Head of caudate nucleus (tissue), 42 donors: ENCODE measurements at places on chromosomes 7 and 10.

- no peak for DNase-seq
These were observed 126.6 kb downstream of the TRRAP start for GRCh38 chr7:99004781-99005500.

- DNase-seq: no peak
These were observed 105.4 kb upstream of the BET1 start for GRCh38 chr7:94109556-94109955.

GRCh38 chr10:78214955-78215354 lies 181.3 kb downstream of the RPS24 start:
- DNase-seq: no peak

DNA sequence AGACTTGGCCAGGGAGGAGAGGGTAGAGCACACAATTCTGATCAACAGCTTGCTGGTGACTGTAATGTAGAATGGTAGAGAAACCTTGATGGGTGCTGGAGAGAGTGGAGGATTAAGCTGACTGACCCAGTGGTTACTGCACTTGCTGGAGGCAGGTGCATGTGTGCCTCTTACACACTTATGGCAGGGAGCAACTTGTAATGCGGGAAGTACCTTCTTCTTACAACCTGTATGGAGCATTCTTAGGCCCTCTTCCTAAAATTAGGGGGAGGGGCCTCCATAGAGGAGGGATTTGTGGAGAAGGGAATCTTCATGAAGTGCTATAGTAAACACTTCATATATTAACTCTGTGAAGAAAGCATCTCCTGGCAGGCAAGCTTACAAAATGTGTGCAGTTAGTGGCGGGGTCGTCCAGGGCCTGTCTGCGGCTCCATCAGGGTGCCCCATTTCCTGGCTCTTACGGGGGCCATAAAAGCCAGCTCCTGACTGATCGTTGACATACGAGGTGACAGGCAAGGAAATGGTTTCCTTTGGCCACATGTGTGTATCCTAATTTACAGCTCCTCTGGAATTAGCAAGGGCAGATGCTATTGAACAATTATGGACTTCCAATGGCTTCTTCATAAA lies 113.5 kb downstream of the RTKN2 start:
- DNase-seq: no peak

DNA sequence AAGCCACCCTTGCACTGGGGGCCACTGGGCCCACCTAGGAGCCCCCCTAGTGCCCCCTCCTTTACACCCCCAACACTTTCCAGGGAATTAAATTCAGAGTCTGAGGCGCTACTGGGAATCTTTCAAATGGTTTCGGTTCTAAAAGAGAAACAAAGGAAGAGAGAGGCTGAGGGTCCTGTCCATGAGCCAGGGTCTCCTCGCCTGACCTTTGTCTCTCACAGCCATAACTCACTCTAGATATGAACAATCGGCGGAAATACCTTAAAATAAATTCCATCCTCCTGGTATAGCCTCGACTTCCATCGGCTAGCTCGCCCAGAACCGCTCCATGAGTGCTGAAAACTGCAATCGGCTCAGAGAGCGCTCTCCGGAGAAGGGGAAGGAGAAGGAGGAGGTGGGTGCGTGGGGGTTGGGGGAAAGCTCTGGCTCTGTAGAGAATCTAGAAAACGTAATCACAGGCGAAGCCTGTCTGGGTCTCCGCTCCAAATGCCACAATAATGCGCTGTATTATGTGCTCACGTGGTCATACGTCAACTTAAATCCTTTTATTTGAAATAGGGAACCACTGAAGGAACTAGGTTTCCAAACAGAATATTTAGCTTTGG lies 12.6 kb downstream of the HOXA4 start:
- no peak for DNase-seq

- DNase-seq: no peak
These were observed 98.7 kb downstream of the CDK6 start for GRCh38 chr7:92737706-92738105.

DNA sequence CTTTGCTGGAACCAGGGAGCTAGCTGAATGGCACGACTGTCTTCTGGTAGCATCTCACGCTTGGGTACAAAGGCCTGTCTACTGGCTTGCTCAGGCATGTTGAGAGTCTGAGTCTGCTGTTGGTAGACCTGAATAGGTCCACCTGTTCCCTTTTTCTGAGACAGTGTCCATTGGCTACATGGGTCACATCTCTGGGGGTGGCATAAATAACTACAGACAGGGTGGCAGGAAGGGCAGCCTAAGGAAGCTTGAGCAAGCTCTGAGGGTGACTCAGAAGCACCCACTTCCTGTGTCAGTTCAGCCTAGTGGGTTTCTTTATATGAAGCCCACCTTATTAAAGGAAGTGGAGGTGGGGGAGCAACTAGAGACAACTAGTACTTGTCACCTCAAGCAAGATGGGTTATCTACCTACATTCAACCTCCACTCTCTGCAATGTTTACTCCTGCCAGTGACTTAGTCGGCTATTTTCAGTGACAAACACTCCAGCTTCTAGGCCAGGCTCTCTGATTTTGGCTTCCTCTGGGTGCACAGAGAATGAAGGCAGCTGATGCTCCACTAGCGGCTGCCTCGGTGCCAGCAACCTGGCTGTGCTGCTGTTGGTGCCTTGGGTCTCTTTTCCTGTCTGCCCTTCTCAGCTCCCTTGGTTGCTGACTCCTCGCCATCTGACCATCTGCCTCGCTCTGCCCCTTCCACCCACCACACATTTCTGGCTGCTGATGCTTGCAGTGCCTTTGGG lies 5.7 kb upstream of the ZYX start:
- no peak for DNase-seq

GRCh38 chr7:72080341-72080766 lies 331.8 kb downstream of the CALN1 start:
- DNase-seq: no peak

GRCh38 chr10:132762267-132762666 lies 23.7 kb downstream of the NKX6-2 start:
- no peak for DNase-seq

DNA sequence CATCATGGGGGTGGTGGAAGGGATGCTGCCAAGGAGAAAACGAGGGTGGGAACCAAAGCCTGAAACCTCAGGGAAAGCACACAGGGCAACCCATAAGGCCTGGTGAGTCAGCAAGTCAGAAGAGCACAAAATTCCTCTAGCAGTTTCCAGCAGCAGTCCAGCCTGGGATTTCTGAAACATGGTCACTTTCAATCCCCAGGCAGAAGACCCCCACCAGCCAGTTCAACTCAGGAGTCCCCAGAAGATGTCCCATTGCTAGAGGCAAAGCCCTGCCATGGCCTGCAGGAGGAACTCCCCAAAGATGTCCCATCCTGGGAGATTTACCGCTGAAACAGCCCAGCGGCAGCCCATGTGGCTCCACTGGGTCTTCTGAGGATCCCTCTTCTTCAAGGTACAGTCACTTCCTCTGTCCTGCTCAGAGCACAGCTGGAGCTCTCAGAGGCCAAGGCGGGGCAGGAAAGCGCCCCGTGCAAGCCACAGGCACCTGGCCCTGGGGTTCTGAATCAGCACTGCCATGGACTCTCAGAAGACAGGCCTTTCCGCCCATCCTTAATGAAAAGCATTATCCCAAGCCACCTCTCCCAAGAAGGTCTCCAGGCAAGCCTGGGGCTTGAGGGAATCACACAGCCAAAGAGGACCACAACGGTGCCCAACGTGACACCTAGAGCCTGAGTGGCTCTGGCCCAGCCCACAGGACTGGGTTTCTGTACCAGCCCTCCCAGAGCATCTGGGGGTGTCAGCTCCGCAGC lies 196.9 kb downstream of the GRID1 start:
- no peak for DNase-seq

- no peak for DNase-seq
These were observed 297.2 kb upstream of the ZNF32 start for GRCh38 chr10:43945908-43946307.

- peak; percentile 49 for DNase-seq
These were observed 598 bp upstream of the AMZ1 start for GRCh38 chr7:2687338-2687869.

DNA sequence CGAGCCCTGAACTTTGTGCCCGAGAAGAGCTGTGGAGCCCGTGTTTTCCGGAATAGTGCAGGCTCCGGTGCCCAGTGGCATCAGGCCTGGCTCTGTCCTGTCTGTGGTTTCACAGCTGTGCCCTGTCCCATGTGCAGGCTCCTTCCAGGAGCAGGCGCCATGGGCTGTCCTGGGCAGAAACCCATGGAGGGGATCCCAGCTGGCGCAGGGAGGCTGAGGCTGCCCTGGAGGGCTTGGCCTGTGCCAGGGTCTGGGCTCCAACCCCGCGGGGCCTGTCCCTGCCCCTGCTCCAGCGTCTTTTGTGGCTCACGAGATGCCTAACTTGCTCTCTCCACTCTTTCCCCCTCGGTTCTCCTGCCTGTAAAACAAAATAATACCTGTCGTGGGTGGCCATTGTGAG lies 23.3 kb upstream of the CRHR2 start:
- no peak for DNase-seq
